ENCODE measurements at places on chromosomes 12 and 14.

DNA sequence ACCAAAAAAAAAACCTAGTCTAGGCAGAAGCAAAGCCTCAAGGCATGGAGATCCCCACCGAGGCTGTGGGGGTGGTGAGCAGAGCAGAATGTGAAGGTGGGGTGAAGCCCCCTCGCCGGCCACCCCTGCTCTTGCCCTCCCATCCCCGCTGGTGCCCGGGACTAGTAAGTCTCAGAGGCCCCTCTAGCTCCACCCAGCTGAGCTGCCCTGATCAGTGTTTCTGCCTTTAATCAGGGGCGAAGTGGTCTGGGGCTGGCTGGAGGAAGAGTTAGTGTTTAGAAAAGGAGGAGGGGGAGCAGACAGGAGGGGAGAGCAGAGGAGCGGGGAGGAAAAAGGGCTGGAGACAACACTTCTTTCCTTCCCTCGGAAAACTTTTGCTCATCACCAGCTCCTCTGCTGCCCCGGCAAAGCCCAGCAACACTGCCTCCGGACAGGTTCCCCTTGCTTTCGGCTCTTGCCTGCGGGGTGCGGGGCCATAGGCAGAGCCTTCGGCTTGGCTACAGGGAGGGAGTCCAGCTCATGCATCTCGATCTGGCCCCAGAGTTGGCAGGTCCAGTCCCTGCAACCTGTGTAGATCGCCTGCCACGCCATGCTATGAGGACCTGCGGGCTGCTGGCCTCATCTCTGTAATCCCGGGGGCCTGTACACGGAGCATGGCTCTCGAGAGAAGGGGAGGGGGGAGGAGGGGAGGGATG lies 3.4 kb upstream of the DLK1 start:
- DNase-seq: no peak

GRCh38 chr12:20624718-20625117 lies 70.4 kb upstream of the SLCO1C1 start:
- peak; percentile 32 for DNase-seq

GRCh38 chr14:65926504-65926903 lies 514.0 kb downstream of the FUT8 start:
- no peak for DNase-seq

DNA sequence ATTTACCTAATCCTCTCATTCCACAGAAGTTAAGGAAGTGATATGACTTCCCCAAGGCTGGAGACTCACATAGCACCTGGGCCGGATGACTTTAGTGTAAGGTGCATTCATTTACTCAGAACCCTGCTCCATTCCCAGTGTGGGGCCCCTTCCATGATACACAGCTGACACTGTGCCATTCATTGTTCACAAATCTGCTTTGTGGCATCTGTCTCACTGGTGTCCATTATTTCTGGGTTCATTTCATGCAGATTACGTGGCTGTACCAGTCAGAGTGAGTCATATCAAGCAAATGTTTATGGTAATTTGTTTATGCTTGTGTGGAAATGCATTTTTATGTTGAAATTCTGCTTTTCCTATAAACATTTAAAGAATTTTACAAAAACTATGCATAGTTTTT lies 5.2 kb downstream of the ANO4 start:
- DNase-seq: peak; percentile 83

DNA sequence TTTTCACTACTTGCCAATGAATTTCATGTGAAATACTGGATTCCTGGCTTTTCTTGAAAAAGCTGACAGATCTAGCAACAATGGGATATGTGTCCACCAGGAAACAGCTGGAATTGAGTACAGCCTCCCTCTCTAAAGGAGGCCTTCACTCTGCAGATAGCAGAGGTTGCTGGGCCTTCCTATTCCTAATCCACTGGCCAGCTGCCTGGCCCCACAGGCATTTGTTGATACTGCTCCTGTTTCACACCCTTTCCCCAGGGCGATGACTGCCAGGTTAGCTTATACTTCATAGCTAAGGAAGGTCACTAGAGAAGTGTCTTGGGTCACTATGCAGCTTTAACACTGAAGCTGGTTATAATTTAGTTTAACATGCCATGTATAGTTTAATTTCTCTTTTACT lies 87.5 kb upstream of the PDZRN4 start:
- no peak for DNase-seq

GRCh38 chr12:55996201-55996714 lies 818 bp upstream of the SUOX start:
- peak; percentile 83 for DNase-seq

- DNase-seq: no peak
These were observed 228.2 kb upstream of the PWP1 start for GRCh38 chr12:107457362-107457935.

GRCh38 chr14:51999084-51999483 lies 9.7 kb downstream of the RTRAF start:
- DNase-seq: no peak
